Inflammatory macrophage treated with lipopolysaccharide for 1 hour (primary cell): ENCODE measurements at places on chromosomes 13 and 19.
A peak's percentile ranks its signal among the peaks of the same experiment; 100 is the strongest.

- DNase-seq: no peak
Measured at GRCh38 chr13:85710545-85710944, 88.7 kb downstream of the SLITRK6 start.

GRCh38 chr13:33188093-33188882, 97.3 kb downstream of the STARD13 start:
- DNase-seq: no peak

GRCh38 chr19:28465371-28466086, 747.4 kb downstream of the UQCRFS1 start:
- no peak for DNase-seq

DNA sequence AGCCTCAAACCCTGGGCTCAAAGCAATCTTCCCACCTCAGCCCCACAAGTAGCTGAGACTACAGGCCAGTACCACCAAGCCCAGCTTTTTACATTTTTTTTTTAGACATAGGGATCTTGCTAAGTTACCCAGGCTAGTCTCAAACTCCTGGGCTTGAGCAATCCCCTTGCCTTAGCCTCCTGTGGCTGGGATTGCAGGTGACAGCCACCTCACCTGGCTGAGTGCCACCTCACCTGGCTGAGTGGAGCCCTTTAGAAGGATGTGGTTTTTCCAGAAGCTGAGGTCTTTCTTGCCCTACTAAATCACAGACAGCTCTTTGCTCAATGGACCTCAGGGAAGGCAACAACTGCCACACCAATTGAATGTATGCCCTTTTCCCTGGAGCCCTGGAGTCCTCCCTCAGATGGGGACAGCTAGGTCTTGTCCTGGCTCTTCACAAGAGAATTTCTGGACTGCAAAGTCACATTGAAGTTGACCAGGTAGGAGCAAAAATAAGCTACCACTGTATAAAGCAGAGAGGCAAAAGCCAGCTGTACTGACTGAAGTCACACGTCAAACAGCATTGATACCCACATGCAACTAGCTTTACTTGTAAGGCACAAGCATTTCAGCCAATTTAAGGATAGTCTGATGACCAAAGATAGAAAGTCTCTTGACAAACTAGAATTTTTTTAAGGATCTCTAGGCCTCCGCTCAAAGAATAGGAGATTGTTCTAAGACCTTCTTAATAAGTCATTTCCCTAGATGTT, 14.0 kb downstream of the PDX1 start:
- no peak for DNase-seq

- DNase-seq: no peak
Measured at GRCh38 chr19:15142313-15142712, 35.1 kb downstream of the SYDE1 start.

DNA sequence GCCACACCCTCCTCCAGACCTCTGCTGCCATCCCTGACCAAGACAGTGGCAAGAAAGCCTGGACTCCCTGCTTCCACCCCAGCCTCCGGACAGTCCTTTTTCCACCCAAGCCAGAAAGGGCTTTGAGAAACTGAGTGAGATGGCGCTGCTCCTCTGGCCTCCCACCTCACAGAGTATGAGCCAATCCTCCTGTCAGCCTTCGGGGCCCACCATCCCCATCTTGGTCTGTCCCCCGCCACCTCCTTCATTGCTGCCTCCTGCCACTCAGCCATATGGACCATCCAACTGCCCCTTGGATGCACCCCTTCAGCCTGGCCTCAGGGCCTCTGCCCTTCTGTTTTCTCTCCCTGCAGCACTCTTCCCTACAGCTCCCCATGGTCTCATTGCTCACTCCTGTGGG, 125.7 kb downstream of the CRYL1 start:
- no peak for DNase-seq

DNA sequence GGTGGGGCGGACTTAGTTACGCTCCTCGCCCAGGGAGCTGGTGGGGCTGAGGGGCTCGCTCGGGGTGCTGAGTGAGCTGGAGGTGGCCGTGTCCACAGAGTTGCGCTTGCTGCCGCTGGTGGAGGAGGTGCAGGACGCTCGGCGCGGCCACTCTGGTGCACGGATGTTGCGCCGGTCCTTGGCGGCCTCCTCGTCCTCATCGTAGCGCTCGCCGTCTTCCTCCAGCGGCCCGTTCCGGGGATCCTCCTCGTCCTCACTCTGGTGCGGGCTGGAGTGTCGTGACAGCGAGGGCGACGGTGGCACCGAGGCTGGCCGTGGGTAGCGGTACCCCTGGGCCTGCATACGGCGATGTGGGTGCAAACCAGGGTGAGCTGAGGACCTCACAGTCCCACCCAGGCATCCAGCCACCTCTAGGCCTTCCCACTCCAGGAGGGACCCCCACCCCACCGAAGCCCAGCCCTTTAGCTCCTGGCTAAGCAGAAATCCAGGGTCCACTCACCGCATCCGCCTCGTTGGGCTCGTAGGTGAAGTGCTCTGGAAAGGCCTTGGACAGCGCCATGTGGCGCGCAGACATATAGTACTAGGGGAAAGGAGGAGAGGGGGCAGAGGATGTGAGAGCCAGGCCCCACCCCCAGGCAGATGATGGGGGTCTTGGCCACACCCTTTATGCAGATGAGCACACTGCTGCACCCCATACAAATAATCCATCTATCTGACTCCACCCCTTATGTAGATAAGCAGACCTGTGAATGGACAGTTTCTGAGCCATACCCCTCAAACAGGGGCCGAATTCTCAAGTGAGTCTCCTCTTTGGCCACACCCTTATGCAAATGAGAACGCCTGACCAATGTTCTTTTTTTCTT, 4.4 kb downstream of the FTL start:
- no peak for DNase-seq

DNA sequence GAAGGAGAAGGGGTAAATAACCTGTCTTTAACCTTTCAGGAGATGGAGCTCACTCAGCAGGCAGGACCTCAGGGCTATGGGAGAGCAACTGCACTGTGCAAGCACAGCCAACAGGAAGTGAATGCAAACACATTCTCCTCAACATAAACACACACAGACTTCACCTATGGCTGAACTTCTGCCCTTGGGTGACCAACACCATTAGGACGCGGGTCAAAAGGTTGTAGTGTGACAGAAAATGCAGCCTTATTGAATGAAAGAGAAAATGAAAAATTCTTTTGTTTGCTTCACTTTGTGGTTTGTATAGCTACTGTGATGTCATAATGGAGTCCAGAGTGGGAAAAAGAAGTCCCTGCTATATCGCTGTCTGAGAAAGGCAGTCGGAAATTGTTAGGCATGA, 323.0 kb downstream of the NDFIP2 start:
- no peak for DNase-seq

DNA sequence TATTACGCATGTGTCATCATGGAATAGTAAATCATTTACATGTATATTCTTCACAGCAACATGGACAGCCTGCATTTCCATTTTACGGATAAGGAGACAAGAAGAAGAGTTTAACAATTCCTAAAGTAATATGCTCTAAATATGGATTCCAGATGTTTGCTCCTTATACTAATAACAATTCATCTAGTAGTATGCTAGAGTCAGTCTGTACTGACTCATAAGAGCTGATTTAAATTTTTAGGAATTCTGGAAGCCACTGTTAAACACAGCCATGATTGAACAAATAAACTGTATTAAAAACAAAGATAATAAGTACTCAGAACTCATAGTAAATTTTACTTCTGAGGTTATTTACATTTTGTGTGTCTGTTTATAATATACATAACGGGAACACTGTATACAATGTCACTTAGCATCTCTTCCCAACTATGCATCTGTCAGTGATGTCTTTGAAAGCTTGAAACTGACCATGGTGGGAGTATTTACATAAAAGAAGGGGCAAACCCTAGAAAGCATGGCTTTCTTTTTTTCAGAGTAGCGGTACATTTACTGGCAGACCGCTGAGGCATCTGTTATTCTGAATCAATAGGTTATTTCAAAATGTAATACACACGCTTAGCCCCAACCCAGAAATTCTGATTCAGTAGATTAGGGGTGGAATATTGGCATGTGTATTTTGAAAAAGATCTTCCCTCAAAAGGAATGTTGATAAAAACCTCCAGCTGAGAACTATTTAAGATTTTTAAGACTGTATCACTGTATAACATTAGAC, 12.9 kb downstream of the ZC3H13 start:
- no peak for DNase-seq

GRCh38 chr19:41821003-41821735, 23.3 kb downstream of the LYPD4 start:
- peak; percentile 40 for DNase-seq

- DNase-seq: no peak
Measured at GRCh38 chr19:32708457-32708856, 11.1 kb upstream of the TDRD12 start.

- no peak for DNase-seq
Measured at GRCh38 chr19:49851456-49852259, 699 bp downstream of the PTOV1 start.

DNA sequence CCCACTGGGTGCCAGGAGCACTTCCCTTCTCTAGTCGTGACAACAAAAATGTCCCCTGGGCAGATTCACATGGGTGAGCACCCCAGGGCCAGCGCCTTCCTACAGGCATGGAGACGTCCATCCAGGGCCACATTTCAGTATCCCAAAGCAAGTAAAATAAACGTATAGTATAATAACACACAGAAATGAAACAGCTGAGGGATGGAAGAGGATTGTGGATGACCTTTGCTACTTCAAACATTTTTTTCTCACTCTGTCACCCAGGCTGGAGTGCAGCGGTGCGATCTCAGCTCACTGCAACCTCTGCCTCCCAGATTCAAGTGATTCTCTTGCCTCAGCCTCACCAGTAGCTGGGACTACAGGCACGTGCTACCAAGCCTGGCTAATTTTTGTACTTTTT, 28.2 kb downstream of the CILP2 start:
- no peak for DNase-seq

- no peak for DNase-seq
Measured at GRCh38 chr19:36997843-36998235, 80.4 kb upstream of the ZNF420 start.

DNA sequence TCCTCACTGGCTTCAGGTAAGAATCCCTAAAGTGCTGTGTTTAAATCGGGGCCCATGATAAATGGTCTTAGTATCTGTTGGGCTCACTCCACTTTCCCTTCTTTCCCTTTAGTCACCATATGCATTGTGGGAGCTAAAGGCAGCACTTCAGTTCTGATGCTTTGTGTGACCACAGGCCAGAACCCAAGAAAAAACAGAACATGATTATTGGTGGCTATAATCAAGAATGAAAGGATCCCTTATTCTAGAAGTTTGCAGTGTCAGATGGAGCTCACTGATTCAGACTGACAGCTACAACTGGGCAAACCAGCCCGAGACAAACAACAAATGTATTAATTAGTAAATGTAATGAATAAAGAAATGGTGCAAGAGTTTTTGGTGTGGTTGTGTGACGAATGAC, 57.3 kb upstream of the POMP start:
- DNase-seq: no peak

- no peak for DNase-seq
Measured at GRCh38 chr13:99327761-99328160, 20.6 kb upstream of the GPR183 start.

DNA sequence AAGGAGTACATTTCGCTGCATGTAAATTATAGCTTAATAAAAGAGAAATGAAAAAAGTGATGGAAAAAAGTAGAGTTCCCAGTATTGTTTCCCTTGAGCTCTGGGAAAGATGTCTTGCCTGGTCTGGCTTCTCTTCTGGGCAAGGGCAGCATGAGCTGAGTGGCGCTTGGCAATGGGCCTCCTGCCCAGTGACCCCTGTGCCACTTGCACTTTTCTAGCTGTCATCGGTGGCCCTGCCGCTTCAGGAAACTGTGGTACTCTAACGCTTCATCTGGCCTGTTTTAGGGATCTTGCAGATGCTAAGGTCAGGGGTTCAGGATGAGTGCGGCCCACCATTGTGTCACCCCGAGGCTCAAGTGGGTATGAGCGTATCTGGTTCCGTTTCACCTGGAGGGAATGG, 161.4 kb downstream of the MTUS2 start:
- no peak for DNase-seq

DNA sequence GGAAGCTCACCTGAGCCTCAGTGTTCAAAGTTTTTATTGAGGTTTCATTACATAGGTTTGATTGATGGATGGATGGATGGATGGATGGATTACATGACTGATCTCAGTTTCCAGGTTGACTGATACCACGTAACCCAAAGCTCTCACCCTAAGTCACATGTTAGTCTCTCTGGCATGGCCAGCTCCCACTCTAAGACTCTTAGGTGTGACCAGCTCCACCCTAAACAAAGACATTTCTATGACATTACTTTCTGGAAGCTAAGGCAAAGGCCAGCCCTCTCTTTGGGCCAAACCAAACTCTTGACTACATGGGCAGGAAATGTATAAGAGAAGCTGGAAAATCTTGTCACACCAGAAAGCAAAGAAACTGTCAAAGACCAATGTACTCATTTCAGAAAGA, 28.6 kb downstream of the POLR1D start:
- DNase-seq: no peak

DNA sequence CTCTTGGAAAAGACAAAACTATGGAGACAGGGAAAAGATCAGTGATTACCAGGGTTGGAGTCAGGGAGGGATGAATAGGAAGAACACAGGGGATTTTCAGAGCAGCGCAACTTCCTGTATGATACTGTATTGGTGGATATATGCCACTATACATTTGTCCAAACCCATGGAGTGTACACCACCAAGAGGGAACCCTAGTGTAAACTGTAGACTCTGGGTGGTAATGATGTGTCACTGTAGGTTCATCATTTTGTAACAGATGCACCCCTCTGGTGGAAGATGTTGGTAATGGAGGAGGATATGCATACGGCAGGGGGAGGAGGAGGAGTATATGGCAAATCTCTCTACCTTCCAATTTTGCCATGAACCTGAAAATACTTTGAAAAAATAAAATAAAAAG, 68.1 kb downstream of the UFM1 start:
- peak; percentile 34 for DNase-seq

GRCh38 chr19:34173193-34173956, 1.1 kb downstream of the LSM14A start:
- DNase-seq: peak; percentile 5

DNA sequence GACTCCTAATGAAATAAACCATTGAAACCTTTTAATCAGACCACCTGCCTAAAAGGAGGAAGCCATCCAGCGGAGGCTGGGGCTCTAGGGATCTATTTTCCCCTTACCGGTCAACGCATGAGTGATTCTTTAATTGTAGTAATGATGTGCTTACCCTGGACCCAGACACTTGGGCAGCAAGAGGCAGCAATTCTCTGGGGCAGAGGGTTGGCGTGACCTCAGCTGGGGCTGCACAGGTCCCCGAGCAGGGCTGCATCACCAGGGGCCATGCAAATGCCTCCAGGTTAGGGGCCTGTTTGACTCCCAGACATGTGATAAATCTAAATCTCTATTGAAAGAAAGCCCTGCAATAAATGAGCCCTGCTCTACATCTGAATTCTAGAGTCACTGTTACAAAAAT, 194.2 kb upstream of the TSHZ3 start:
- no peak for DNase-seq
